Stimulated activated CD8-positive, alpha-beta memory T cell treated with anti-CD3 and anti-CD28 coated beads, Interleukin-7, amount 100 ng/mL, for 1 hour (primary cell): ENCODE measurements at places on chromosomes 7 and 10.

- DNase-seq, result no peak
Measured at GRCh38 chr10:48941427-48942075, 1.9 kb upstream of the LRRC18 start.

DNA sequence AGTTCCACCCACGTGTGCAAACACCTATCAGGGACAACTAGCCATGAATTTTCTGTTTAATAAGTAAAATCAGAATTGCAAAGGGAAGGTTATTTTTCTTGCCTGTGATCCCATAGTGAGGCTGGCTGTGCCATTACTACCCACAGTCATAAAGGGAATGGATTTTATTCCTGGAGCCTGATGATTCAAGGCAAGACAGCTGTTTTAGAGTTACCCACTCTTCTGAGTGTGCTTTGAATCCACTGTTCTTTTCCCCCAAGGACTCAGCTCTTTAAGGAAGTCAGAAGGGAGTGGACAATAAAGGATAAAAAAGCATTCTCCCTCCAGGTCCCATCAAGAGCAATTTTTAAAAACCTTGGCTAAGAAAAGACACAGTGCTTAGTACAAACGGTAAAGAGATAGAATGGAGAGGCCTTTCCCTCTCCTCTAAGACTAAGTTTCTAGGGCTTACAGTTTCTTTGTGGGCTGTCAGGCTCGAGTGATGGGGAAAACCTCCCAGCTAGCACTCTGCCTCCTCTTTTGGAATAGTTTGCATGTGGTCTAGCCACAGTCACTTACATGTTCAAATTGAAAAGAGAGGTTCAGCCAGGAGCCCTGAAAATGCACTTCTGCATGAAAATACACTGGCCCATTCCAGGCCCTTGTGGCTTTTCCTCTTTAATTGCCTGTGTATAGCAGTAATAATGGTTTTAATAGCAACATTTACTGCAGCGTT is 5.1 kb upstream of the LRRC4 start:
- no peak for DNase-seq

- no peak for DNase-seq
Measured at GRCh38 chr7:112757337-112757736, 32.9 kb downstream of the TMEM168 start.

DNA sequence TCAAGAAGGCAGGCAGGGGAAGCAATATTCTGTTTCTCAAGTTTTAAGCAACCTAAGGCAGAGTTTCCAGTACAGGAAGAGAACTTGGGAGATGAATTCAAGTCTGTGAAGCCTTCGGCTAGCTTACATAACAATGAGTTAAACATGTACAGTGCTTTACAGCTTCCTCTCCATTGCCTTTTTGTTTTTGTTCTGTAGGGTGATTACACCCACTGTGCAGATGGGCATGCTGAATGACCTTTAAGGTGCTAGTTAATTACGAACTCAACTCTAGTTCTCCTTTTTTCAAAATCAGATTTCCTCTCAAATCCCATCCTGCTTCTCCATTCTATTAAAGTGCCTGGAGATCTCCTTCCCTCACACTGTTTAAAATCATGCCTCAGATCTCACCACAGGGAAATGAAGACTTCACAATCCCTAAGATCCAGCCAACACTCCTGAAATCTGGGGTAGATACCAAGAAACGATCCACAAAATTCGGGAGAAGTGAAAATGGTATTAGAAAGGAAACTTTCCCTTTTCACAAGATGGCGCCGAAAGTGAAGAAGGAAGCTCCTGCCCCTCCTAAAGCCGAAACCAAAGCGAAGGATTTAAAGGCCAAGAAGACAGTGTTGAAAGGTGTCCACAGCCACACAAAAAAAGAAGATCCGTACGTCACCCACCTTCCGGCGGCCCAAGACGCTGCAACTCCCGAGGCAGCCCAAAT is 16.8 kb upstream of the MSMB start:
- no peak for DNase-seq

DNA sequence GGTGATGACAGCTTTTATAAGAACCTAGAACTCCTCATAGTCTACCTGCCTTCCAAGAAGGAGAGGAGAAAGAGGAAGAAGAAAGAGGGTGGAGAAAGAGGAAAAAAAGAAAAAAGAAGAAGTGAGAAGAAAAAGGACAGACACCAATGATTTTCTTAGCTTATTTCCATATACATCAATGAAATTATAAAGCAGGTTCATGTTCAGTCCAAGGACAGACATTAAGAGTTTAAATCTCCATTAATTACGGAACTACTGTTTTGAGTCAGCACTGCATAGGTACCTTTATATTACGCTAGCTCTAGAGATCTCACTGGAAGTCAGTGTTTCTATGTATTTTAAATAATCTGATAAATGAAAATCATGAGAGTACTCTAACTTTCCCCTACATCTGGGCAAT is 309.0 kb upstream of the HGF start:
- DNase-seq, result no peak
